ENCODE measurements at places on chromosomes 4 and X. TPM values are rescaled to one million over a fixed set of nuclear protein-coding genes. Genes with fewer than 3 reads are reported as not detected.

Gene FSTL5
- total RNA-seq, result not detected

- no peak overlapping the region for H3K27ac ChIP-seq
- H3K4me3 ChIP-seq, result no peak overlapping the region
- H3K36me3 ChIP-seq, result 0 out of 2 replicates have a peak, but pooled peaks cover 2% of the 10 kb centered on the region
- no peaks in the 10 kb centered on the region for H3K4me1 ChIP-seq
- peak; percentile 81 for DNase-seq
Observed at GRCh38 chrX:63686878-63687714, 97.9 kb downstream of the ARHGEF9 start.

- no peaks in the 10 kb centered on the region for H3K36me3 ChIP-seq
- H3K4me1 ChIP-seq, result no peaks in the 10 kb centered on the region
- no peaks in the 10 kb centered on the region for H3K27me3 ChIP-seq
- no peak for DNase-seq
- no peak overlapping the region for H3K4me3 ChIP-seq
Observed at GRCh38 chr4:174834477-174834876, 5.4 kb upstream of the GLRA3 start.

GRCh38 chrX:150942942-150943594 lies 40.1 kb upstream of the HMGB3 start:
- no peak for DNase-seq
- no peak overlapping the region for H3K4me3 ChIP-seq
- H3K27me3 ChIP-seq, result no peaks in the 10 kb centered on the region
- H3K36me3 ChIP-seq, result no peaks in the 10 kb centered on the region
- no peaks in the 10 kb centered on the region for H3K4me1 ChIP-seq
